ENCODE measurements at places on chromosomes 5 and 9.
A peak's percentile ranks its signal among the peaks of the same experiment; 100 is the strongest.

DNA sequence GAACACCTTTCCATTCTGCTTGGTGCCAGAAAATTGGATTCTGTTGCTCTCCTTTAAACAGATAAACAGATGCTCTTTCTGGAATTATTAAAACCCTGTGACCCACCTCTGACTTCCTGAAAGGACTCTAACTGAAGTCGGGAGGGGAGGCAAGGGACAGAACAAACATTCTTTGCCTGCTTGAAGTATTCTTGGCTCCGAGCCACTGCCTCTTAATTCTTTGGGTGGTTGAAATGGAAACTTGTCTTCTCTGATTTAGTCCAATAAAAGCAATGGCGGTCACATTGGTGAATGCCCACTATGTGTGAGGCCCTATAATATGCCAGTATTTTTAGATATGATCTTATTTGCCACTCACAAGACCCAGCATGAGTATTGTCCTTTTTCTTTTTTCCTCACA, 236.8 kb downstream of the SLIT3 start:
- DNase-seq: no peak

DNA sequence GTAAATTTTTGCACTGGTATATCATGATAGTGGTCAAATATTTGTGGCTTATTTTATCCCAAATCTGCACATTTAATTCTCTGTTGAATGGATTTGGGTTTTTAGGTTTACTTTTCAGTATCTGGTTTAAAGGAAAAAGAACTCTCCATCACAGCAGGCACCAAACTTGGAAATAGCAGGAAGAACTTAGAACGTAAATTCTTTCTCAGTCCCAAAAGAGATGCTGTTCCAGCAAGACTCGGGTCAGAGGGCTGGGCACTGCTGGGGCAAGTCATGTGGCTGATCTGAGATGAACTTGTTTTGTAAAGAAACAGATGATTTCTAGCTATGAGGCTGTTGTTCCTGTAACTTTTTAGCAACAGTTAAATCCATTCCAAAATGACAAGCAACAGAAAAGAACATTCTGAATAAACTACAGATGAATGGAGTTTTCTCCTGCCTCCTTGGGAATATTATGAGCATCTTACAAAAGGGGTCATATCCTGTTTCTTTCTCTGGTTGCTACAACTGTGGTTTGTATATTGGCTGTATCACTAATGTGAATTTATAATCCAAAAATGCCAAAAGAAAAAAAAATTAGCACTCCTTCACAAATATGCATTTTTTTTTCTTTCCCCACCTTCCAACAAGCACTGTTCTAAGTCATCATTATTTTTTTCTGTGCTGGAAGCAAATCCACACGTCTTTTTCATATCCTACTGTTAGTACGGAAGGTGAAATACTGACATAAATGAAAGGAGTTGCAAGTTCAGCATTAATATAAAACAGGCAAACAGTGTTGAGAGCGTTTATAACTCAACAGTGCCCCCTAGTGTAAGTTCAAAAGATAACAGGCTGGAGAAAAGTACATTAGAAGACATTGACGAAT, 31.1 kb downstream of the OR2K2 start:
- peak; percentile 66 for DNase-seq

GRCh38 chr9:7967093-7967827, 167.7 kb upstream of the DMAC1 start:
- DNase-seq: no peak

DNA sequence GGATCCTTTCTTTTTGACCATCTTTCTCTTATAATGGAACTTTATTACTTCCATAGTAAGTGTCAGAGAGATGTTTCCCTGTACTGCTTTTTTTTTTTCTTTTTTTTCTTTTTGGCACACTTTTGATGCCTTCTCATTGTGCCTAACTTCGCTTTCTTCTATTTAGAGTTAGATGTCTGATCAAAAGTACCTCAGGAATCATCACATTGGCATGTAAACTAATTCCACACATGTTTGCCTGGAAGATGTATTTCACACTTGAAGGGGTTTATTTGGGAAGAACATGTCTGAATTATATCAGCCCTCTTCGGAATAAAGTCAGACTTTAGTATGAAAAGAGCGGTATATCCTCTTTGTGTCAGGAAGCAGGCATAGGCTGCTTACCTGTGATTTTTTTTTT, 35.1 kb downstream of the SMARCA2 start:
- no peak for DNase-seq

GRCh38 chr9:109903515-109904138, 123.6 kb downstream of the PALM2AKAP2 start:
- no peak for DNase-seq

- DNase-seq: peak; percentile 55
These were observed 16.0 kb upstream of the ZCCHC7 start for GRCh38 chr9:37104183-37104889.

GRCh38 chr5:141250576-141250975, 5.4 kb downstream of the PCDHB15 start:
- DNase-seq: no peak

- peak; percentile 36 for DNase-seq
These were observed 80.2 kb downstream of the PJA2 start for GRCh38 chr5:109329333-109330237.

DNA sequence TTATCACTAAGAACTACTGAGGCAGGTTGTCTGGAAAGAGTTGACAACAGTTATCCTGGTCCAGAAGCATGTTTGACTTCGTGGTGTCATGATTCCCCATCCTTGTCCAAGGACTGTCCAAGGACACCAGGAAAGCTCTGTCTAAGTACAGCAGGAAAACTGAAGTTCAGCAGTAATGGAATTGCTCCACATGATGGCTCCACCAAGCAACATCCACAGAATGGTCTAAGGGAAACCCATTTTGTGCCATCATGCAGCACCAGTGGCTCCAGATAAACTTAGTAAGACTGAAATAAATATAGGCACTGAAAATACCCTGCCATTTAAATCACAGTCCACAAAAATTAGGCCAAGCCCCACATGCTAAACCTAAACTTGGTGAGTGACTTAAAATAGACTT, 192.8 kb downstream of the CDH18 start:
- no peak for DNase-seq

GRCh38 chr9:107810461-107810961, 320.9 kb upstream of the KLF4 start:
- no peak for DNase-seq

DNA sequence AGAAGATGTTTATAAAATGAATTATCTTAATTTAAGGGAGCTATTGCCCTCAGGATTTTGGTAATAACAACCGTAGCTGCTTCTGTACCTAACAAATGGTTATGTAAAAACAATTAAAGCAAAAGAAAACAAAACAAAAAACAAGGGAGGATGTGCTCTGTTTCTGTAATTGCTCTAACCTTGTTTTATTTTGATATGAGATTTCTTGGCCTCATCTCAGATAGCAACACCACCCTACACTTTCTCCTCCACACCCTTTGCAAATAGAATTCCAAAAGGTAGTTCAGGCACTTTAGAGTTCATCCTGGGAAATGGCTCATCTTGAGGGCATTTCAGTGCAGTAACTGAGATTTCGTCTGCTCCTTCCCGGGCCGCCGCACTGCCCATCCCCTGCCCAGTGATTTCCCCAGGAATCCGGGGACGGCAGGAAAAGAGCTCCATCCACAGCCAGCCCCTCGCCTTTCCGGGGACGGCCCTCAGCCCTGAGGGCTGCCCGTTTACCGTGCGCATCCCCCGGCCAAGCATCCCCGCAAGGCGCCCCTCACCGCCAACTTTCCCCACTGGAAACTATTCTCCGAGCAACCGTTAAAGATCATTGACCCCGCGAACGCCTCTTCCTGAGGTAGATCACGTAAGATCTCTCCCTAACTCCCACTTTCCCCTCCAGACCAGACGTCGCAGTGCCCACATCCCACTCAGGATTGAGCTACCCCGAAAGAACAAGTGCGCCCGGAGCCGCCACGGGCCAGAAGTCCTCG, 1.2 kb downstream of the FNBP1 start:
- no peak for DNase-seq

DNA sequence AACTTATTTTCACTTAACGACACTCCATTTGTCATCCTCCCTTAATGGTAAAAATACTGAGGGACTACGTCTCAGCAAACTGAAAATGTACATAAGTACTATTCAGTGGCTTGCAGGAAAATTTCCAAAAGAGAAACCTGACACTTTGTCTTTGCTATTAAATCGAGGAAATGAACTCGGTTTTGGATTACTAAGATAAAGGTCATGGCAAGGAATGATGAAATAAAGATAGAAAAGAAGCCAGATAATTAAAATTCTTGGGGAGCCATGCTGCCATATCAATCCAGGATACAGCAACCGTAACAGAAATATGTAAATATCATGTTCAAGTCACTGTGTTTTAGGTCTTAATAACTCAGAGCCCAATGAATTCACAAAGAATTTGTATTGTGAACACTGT, 647.8 kb downstream of the CDH9 start:
- no peak for DNase-seq

GRCh38 chr9:87443461-87443860, 54.2 kb upstream of the DAPK1 start:
- DNase-seq: no peak

- no peak for DNase-seq
These were observed 77.7 kb upstream of the ADAMTSL1 start for GRCh38 chr9:18396102-18396728.

DNA sequence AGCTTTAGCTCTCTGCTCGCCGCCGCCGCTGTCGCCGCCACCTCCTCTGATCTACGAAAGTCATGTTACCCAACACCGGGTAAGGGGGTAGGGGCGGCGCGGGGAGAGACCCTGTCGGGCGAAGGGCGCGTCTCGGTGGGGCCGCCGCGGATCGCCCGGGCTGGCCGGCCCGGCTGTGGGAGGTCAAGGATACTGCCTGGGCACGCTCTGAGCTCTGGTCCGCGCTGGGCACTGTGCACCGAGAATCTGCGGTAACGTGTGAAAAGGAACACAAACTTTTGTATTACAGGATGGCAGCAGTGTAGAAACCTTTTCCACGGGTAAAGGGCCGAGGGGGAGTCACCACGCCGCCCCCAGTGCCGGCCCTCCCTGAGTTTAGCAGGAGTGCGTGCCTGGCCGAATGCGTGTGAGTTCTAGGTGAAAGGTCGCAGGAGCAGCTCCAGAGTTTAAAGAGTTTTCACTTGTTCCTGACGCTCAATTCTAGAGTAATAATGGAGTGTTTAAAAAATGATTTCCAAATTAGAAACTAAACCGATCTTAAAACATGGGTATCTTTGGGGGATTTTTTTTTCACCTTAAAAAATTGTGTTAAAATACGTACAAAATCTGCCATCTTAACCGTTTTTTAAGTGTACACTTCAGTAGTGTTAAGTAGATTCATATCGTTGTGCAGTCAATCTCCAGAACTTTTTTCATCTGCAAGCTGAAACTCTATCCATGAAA, at the start of gene HSDL2:
TSS of gene HSDL2 (plus strand) at position 7 of the 723 bp plus-strand sequence. CDS start at position 63, 56 bp downstream.
- DNase-seq: no peak

DNA sequence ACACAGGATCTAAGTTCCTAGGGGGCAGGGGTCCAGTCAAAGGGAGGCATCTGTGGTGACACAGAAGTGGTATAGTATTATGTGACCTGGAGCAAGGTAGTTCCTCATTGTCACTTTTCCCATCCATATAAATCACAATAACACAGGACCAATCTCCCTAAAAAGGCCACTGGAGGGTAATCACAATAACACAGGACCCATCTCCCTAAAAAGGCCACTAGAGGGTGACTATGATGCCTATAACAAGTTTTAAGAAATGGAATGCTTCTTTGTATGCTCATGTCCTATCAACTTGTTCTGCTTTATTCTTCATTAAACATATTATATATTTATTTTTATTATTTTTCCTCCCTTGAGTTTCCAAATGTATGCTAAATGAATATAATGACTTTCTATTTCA, 254.6 kb downstream of the ASTN2 start:
- no peak for DNase-seq

DNA sequence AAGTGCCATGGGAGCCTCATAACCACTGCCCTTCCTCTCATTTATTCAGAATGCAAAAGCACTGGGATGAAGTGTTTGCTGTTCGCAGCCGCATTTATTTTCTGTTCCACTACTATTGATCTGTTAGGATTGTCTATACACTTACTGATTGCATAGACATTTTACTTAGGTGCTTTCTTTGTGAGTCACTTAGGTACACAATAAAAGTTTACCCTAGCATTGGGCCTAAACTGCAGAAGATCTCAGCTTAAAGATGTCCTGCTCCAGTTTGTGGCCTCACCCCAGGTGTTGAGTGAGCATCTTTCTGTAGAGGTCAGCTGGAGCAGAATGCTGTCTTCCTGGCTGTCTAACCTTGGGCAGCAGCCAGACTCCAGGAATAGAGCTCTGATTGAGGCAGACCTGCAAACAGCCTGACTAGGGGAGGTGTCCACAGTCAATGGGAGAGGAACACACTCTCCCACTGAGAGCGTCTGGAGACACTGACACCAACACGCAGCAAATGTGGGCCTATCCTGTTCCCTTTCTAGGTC, 54.0 kb downstream of the GPR21 start:
- no peak for DNase-seq

- no peak for DNase-seq
These were observed 178.7 kb downstream of the NDUFS4 start for GRCh38 chr5:53739111-53739510.

DNA sequence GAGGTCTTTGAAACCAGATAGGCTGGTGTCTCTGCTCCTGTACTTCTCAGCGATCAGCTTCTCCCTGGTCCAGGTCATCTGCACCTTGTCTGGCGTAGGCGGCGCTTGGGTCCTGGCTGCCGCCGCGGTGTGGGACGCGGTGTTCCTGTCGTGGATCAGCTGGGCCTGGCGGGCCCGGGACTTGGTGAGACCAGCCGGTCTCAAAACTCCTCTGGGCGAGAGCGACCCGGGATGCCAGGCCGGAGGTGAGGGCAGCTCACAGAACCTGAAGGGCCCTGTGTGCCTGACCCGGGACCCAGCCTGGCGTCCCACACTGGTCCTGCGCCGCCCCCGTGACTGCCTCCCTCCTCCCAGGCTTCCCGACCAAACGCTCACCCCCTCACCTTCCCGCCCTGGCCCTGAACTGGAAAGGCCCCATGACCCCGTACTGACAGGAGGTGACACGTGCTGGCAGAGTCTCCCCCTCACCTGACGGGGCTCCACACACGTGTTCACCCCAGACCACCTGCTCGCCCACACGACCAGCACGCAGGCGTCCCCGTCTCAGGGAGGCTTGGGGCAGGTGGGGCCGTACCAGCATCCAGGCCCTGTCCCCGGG, 49.0 kb downstream of the NKD2 start:
- DNase-seq: no peak
